ENCODE measurements at places on chromosomes 1 and 21.

- DNase-seq: peak; percentile 94
These were observed 1.7 kb downstream of the SSX2IP start for GRCh38 chr1:84688463-84689061.

DNA sequence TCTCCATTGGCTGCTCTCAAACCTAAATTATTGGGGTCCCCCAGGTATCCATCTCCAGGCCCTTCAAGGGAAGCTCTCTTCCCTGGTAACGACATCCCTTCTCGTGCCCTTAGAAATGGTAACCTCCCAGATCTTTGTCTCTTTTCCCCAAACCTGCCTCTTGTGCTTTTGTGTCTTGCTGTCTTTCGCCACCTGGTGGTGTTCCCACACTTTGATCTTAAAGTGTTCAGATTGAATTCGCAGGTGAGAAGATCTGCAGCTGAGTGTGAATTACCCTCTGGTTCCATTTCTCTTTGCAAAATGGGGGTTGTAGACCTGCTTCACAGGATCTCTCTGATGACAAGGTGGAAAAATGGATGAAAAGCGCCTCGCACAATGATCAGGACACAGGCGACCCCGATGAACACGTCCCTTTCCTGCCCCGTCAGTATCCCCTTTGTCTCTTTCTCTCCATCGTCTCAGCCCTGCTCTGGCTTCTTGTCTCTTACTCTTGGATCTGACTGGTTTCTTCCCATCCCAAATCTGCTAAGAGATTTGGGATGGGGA lies 53.1 kb downstream of the DOP1B start:
- DNase-seq: peak; percentile 69

GRCh38 chr1:201543871-201544642 lies 5.1 kb downstream of the NAV1 start:
- no peak for DNase-seq

- DNase-seq: no peak
These were observed 88.2 kb downstream of the ZSCAN20 start for GRCh38 chr1:33560680-33561079.

GRCh38 chr1:90393025-90393424 lies 324.1 kb downstream of the BARHL2 start:
- no peak for DNase-seq

- no peak for DNase-seq
These were observed 38.2 kb downstream of the TP73 start for GRCh38 chr1:3690282-3691065.

GRCh38 chr1:86395751-86396497 lies at the start of gene ODF2L:
ODF2L (minus strand) TSS chr1:86396323; CDS start chr1:86387027, 9,296 bp downstream.
- DNase-seq: peak; percentile 94

DNA sequence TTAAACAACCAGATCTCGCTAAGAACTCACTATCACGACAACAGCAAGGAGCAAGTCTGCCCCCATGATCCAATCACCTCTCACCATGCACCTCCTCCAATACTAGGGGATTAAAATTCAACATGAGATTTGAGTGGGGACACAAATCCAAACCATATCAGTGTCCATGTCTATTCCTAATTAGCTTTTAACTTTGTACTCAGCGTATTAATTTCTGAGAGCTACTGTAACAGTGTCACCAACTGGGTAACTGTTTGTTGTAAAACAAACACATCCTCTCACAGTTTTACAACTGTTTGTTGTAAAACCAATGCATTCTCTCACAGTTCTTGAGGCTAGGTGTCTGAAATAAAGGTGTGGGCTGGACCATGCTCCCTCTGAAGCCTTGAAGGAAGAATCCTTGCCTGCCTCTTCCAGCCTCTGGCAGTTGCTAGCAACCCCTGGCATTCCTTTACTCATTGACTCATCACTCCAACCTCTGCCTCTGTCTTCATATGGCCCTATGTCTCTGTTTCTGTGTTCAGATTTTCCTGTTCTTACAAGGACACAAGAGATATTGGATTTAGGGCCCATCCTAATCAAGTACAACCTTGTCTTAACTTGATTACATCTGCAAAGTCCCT lies 121.2 kb downstream of the LTN1 start:
- no peak for DNase-seq

DNA sequence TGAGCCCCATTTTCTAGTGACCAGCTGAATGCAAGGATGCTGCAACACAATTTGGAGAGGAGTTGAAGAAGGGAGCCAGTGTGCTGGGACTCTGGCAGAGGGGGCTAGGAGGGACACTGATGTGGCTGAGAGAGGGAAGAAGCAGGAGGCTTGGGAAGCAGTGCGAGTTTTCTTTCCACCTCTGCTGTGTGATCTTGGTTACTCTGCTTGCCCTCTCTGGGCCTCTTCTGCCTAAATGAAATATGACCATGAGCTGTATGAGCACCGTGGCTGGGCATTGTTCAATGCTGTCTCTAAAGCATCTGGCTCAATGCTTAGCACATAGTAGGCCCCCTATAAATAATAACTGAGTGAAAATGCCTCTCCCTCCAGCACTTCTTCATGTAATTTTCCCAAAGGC lies 65.3 kb upstream of the PAX7 start:
- DNase-seq: no peak

DNA sequence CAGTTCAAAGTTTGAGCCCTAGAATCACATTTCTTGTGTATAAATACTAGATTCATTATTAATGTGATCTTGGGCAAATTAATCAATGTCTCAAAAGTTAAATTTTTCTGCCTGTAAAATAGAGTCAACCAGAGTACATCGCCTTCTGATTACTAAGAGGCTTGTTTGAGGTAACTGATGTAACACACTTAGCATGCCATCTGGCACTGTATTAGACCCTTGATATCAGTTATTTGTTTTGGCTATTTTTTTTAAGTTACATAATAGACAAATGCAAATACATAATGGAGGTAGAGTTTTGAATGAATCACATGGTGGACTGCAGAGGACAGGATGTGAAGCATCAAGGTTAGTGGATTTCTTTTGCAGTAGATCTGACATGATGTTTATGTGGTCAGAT lies 298.4 kb downstream of the ADGRL2 start:
- DNase-seq: no peak
